RPMI8226 (cell line): ENCODE measurements at places on chromosomes 16 and 17.

GRCh38 chr16:85903559-85903958 is 4.6 kb downstream of the IRF8 start:
- DNase-seq, result peak; percentile 73

DNA sequence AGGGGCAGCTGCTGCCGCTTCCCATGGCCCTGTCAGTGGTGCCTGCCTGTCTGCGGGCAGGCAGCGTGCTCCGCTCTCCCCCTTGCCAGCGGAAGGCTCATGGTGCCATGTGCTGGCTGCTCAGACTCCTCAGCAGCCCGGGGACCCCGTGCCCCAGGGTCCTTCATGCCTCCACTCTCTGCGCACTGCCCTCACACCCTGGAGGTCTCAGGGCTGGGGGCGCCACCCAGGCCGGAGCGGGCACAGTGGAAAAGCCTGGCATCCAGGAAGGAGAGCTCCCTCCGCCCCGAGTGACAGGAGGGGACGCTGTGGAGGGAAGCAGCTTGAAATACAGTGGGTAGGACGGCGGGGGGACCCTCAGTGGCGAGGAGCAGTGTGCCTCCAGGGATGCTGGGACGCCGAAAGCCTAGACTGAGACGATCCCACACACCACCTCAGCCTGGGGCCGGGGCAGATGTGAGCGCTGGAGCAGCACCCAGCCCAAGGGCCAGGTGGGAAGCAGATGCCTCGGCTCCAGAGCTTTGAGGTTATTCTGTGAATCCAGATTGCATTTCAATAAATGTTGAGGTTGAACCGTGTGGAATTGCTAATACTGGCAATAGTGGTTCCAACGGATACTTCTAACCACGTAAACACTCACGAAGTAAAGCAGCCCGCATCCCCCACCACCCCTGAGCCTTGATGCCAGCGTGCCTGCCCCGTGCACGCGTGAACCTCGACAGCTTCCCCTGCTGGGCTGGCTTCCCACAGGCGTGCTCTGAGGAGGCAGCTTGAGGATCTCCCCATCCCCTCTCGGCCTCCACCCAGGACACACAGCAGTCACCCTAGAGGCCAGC is 6.5 kb downstream of the TMEM204 start:
- no peak for DNase-seq

GRCh38 chr16:69444873-69445517 is 20.6 kb downstream of the CYB5B start:
- no peak for DNase-seq

GRCh38 chr17:64306850-64307463 is 43.9 kb upstream of the TEX2 start:
- DNase-seq, result peak; percentile 79

DNA sequence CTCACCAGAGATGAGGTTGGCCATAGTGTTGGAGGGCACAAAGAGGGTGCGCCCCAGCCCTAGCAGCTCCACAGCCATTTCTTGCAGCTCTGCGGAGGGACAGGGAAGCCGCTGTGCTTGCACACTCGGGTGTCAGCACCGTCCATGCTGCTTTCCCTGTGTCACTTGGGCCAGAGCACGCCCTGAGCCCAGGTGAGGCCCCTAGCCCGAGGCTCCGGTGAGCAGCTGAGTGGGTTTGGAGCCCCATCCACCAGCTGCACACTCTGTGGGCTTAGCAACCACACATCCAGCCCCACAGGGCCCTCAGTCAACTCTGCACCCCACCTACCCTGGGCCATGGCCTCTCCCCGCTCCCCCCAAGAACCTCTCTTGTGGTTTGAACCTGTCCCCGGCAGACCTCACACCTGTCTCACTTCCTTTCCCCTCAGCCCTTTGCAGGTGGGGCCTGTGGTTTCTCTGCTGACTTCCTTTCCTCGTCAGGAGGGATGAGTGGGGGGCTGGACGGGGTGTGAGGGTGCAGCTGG is 20.7 kb downstream of the TMEM235 start:
- peak; percentile 94 for DNase-seq

DNA sequence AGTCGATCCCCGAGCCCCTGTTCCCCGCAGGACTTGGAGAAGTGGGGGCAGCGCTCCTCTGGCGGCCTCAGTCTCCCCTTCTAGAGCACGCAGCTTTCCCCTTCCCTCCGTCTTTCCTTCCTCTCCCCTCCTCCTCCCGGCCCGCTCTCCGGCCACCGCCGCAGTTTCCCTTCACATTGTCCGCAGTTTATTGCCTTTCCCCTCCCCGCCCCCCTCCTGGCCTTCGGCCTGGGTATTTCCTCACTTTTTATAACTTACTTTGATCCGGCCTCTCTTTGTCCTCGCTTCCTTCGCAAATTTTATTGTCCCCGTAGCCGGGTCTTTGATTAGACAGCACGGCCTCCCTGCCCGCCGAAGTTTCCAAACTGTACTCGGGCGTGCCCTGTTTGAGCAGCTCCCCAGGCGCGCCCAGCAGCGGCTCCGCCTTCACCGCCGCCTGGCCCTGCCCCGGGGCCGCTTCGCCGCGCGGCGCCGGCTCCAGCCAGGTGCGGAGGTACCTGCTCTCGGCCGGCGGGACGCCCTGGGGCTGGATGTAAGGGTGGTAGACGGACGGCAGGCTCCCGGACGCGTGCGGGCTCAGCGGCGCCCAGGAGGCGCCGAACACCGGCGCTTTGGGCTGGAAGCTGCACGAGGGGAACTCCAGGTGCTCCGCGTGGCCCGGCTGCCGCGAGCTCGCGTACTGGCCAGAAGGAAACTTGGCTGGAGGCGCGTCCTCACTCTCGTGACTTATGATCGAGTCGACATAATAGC is 488 bp downstream of the HOXB9 start:
- peak; percentile 75 for DNase-seq

- DNase-seq, result peak; percentile 80
These were observed 62.1 kb downstream of the RMI2 start for GRCh38 chr16:11407047-11407982.

DNA sequence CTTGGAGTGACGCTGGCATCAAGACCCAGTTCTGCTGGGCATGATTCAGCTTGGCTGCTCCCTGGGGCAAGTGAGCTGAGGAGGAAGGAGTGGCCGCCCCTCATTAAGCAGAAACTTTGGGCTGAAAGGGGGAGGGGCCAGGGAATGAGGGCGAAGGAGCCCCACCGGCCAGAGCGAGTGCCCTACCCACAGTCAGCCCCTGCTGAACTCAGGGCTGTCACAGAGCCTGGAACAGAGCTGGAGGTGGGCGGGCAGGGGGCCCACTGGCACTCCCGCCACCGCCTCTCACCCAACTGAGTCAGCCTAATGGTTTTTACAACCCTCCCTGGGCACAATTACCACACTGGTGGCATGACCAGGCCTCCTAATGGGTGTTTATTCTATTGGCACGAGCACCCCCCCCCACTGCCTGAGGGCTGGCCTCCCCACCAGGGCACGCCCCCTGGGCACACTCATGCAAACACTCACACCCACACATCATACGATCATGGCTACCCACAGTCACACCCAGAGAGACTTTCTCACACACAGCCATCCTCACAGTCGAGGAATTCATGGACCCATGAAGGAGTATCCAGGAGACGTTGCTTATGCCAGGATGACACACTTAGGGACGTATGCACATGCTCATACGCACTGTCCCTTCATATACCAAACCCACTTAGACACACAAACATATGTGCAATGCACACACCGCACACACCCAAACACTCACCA is 19.2 kb downstream of the UNC119 start:
- DNase-seq, result no peak

DNA sequence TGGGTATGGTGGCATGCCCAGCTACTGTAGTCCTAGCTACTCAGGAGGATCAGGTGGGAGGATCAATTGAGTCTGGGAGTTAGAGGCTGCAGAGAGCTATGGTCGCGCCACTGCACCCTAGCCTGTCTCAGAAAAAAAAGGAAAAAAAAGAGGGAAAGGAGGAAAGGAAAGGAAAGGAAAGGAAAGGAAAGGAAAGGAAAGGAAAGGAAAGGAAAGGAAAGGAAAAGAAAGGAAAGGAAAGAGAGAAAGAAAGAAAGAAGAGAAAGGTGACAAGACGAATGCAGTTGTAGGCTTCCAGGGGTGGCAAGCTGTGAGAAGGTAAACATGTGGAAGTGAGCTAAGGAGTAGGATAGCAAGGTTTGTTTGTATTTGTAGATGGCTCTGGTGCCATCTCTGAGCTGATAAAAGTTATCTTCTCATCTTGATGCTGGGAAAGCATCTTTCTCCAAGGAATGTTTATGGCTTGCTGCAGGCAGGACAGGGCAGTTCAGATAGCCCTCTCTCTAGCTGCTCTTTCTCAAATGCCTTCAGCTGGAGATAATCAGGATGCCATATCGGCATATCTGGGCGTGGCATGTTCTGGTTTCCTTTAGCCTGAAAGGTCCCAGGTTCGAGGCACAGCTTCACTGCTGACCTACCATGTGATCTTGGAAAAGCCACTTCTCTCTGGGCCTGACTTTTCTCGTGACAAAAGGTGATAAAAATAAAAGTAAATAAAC is 2.8 kb upstream of the NOS2 start:
- DNase-seq, result no peak

GRCh38 chr17:39738983-39739884 is 1.5 kb downstream of the GRB7 start:
- peak; percentile 79 for DNase-seq

GRCh38 chr17:56545106-56545505 is 48.4 kb upstream of the NOG start:
- DNase-seq, result no peak

- no peak for DNase-seq
These were observed 544.3 kb upstream of the KIF2B start for GRCh38 chr17:53278466-53278865.

DNA sequence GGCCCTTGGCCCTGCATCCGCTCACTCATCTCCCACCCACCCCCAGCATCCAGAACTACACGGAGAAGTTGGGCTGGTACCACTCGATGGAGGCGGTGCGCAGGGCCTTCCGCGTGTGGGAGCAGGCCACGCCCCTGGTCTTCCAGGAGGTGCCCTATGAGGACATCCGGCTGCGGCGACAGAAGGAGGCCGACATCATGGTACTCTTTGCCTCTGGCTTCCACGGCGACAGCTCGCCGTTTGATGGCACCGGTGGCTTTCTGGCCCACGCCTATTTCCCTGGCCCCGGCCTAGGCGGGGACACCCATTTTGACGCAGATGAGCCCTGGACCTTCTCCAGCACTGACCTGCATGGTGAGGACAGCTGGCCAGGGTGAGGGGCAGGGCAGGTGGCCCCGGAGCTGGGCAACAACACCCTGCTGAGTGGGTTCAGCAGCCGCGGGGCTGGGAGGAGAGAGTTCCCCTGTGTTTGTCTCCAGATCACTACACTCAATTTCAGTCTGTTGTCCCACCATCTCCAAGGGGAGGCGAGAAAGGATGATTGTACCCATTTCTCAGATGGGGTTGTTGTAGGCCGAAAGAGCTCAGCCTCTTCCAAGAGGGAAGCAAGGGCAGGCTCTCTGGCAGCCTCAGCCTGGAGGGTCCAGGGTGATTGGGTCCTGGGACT is 14.4 kb downstream of the MMP15 start:
- DNase-seq, result no peak

DNA sequence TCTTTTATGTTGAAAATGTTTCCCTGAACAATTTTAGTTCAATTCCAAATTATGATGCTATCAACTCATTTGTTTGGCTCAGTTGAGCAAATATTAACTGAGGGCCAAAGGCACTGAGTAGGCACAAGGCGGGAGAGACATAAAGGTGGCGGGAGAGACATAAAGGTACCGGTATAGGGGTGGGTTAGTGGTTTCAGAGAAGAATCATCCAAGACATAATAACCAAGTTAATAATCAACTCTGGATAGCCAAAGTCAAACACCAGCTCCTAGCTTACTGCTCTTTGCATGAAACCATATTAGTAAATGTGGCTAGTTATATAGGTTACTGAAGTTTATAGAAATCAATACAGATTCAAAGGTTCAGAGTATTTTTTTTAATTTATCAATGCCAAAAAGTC is 91.7 kb downstream of the RPGRIP1L start:
- DNase-seq, result no peak

GRCh38 chr17:40177275-40177874 is at the start of gene RAPGEFL1:
Gene RAPGEFL1 (plus strand): TSS chr17:40177470. CDS start chr17:40177862, 392 bp downstream.
- DNase-seq, result peak; percentile 69

DNA sequence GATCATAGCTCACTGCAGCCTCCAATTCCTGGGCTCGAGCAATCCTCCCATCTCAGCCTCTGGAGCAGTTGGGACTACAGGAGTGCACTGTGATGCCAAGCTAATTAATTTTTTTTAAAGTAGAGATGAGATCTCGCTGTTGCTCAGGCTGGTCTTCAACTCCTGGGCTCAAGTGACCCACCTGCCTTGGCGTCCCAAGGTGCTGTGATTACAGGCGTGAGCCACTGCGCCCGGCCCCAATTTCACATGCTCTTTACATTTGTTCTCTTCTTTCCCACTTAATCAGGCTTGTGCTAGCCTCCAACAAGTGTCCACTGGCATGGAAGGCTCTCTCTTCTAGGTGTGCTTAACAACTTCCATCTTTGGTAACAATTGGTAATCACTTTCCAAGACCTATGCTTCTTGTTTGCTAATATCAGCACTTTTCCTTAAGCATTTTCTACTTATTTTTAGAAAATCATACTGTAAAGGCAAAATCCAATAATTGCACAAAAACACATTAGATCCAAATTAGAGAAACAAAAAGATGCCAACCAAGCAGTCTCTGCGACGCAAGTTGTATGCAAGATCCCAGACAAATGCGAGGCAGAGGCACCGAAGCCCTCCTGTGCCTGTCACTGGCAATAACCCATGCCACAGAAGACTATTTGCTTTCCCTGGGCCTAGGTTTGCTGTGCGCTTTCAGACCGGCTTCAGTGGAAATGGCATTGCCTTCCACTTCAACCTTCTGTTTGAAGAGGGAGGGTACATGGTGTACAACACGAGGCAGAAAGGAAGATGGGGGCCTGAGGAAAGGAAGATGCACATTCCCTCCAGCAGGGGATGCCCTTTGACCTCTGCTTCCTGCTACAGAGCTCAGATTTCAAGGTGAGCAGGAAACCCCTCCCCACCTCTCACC is 52.6 kb downstream of the NOS2 start:
- DNase-seq, result peak; percentile 5

DNA sequence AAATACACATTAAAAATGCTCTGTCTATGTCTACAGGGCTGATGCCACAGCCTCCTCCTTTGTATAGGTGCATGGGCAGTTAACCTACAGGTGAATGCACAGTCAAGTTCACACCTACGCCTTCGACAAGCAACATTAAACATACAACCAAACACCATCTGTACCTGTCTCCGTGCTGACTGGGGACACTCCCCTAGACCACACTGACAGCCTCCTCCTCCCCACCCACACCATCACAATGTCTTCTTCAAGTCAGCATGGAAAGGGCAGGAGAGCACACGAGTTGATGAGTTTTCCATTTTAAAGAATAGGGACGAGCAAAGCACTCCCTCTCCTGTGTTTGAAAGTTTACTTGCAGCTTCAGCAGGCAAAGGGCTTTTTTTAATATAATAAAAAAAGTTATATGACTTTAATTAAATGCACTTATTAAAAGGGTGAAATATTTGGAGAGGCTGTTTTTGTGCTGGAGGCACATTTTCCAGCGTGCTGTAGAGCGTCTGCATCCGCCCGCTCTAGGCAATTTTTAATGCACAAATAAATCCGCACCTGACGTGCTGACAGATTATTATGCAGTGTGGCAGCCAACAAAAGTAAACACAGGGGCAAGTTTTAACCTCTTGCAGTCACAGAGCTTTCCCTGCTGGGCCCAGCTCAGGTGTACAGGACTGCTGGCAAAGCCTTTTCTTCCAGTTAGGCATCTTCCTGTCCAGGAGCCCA is 367.9 kb downstream of the SOX9 start:
- DNase-seq, result no peak
